Right ventricle myocardium inferior (tissue), 1 donor: ENCODE measurements at places on chromosomes 7 and 10. TPM values are rescaled to one million over a fixed set of nuclear protein-coding genes. Genes with fewer than 3 reads are reported as not detected.

DNA sequence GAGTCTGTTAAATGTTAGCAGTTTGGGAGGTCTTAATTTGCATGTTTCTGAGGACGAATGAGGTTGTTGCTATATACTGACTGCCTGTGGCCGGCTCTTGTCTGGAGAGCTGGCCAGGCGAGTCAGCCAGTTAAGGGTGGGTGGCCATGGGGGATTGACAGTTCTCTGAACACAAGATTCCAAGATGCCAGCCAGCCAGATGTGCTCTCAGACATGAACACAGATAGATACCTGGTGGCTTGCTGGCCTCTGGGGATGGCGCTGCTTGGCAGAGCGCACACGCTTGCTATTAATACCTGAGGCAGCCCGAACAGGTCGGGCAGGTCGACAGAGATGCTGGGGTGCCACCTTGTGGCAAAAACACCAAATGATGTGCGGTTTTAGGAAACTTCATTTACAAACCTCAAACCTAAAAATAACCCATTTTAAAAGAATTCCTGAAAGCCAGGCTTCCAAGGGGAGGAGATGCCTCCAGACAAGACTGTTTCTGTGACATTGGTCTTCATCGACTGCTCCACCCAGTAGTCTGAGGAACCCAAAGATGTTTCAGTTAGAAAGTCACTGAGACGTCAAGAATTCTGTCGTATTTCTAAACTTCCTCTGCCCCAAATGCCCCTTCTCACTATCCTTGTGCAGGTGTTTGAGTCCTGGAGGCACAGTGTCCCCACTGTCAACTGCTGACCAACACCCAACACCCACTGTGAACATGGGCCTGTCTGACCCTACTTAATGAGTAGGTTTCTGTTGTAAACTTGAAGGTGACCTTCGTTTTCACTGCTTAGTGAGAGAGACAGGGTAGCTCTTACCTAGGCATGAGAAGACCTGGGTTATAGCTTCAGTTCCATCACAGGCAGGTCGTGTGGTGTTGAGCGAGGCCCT is 123.4 kb downstream of the NT5C2 start:
- no peak for DNase-seq

The SPOCK2 gene
- 10.4 TPM for total RNA-seq

DNA sequence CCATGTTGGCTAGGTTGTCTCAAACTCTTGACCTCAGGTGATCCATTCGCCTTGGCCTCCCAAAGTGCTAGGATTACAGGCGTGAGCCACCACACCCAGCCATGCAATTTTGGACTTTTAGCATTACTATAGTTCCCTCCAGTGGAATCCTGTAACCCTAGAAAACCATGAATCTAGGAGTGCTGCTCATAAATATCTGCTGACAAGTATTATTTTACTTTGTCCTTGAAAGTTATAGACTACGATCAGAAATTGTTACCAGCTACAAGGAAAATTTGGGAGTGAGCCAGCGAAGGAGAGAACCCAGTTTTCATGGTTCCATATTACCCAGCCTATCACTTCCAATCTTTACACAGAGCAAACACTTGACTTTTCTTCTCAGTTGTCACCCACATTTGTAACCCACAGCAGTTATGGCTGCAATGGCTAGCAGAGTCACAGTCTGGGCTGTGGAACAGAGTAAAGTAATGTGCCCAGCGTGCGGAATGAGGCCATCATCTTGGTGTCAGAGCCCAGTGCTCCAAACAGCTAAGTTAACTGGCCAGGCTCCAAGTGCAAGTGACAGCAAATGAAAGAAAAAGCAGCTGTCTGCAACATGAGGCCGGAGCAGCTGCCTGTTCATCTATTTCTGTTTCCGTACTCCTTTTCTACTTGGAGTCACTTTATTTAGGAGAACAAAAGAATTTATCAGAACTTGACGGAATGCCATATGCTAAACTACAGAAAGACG is 29.9 kb downstream of the ZC3HC1 start:
- no peak for DNase-seq

DNA sequence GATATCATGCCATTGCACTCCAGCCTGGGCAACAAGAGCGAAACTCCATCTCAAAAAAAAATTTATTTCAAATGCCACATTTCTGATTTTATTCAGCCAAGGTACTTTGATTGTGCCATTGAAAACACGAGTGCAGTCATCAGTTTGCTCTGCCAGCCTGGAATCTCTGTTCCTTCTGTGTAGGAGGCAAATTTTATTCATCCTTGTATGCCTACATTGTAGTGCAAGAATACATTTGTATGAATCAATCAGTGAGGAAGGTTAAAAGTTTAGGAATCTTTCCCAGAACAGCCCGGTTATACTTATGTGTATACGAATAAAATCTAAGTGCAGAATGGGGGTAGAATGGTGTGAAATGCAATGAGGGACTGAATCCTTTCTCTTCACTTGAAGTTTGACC is 886 bp upstream of the TET1 start:
- no peak for DNase-seq

- no peak for DNase-seq
Observed at GRCh38 chr7:2698581-2699288, 10.7 kb downstream of the AMZ1 start.

- no peak for DNase-seq
Observed at GRCh38 chr10:48199580-48200377, 74.7 kb downstream of the FRMPD2 start.

GRCh38 chr10:43866712-43867111 is 218.0 kb upstream of the ZNF32 start:
- DNase-seq: no peak

The NUDT1 gene
- 13.6 TPM for total RNA-seq

GRCh38 chr7:45923290-45923689 is 2.2 kb upstream of the IGFBP3 start:
- peak; percentile 78 for DNase-seq

The SKIDA1 gene
- total RNA-seq: 2.6 TPM

DNA sequence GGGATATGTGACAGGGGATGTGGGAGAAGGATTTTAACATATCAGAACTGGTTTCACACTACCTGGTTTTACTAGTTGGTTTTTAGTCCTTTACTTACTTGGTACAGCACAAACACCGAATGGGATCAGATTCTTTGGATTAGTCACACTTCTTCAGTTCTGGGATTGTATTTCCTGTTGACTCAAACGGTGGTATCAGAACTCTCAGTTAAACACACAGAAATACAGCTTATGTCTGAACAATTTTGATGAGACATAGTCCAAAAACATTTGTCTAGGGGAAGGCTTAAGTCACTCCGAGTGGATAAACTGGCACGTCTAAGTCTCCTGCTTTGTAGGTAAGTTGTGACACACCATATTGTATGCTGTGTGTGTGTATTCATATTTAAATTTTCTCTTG is 480.5 kb downstream of the PHTF2 start:
- no peak for DNase-seq

GRCh38 chr10:50501478-50501877 is 122.3 kb downstream of the SGMS1 start:
- no peak for DNase-seq

GRCh38 chr10:90674928-90675327 is 182.9 kb downstream of the HTR7 start:
- no peak for DNase-seq

DNA sequence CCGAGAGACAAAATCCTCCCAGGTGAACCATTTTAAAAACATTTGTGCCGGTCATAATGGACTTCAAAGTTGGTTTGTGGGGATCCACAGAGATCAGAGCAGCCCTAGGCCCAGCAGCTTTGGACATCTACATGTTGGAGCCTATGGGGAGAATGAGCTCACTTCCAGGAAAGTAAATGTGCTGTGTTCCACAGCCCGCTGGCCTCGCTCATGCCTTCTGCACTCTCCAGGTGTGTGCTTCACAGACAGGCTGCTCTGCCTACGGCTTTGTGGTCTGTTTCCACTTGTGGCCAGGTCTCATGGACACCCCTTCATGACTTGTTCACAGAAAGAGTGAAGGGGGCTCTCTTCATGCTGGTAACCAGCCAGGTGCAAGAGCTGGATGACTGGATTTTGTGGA is 141.6 kb downstream of the ADARB2 start:
- DNase-seq: no peak

The SEC31B gene
- 8.2 TPM for total RNA-seq

The FAM25C gene
- not detected for total RNA-seq

The SMKR1 gene
- not detected for total RNA-seq

- DNase-seq: peak; percentile 37
Observed at GRCh38 chr10:71525721-71526120, 129.0 kb downstream of the CDH23 start.

The RBAK gene
- total RNA-seq: 7.3 TPM

The PKD2L1 gene
- total RNA-seq: not detected

DNA sequence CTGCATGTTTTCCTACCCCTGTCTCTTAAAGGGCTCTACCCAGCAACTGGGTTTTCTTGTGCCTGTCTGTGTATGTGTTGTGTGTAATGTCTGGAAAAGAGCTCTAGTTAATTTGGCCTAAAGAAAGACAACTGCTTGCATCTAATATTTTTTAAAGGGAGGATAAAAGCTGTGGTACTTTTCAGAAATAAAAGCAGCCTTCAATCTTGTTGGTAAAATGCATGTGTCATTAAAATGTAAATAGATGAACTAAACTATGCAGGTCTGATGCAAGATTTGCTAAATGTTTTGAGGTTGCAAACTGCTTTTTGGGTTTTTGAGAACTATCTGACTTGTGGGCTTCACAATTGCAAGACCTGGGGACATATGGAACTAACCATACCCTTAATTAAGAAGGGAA is 445.3 kb downstream of the HTR7 start:
- no peak for DNase-seq

DNA sequence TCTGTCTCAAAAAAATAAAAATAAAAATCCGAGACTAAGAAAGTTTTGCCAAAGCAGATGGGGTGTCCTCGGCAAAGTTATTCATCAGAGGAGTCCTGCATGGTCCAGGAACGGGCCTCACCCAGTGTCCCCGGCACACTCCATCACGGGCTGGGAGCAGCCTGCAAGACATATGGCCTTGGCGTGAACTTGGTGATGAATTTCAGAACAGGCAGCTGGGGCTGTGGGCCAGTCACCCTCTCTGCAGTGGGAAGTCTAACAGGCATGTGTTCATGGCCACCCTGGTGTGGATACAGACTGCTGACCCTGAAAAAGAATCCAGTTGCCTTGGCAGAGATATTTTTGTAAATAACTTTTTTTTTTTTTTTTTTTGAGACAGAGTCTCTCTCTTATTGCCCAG is 34.7 kb downstream of the NPTX2 start:
- DNase-seq: no peak

DNA sequence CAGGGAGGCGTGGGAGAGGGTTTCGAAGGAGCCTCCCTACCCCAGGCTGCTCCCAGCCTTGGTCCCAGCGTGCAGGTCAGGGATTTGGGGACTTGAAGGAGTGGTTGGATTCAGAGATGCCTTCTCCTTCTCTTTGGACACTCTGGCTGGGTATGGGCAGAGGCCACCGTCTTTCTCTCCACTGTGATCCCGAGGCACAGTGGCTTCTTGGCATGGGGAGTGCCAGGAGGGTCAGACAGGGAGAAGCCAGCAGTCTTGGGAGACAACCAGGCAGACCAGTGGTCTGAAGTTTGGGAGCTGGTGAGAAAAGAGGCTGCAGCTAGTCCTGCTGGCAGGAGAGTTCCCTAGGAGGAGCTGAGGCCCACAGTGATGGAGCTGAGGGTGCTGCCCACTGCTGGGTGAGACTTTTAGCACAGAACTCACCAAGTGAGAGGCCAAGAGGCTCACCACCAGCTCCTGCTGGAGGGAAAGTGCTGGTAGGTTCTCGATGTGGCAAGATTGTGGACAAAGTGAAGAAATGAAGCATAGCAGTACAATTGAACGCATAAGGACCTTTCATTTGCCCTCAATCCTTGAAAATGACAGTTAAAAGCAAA is 35.2 kb upstream of the WDFY4 start:
- DNase-seq: no peak

The GRB10 gene
- total RNA-seq: 34.7 TPM

GRCh38 chr10:14439451-14440259 is 108.9 kb upstream of the FRMD4A start:
- no peak for DNase-seq

GRCh38 chr7:124029396-124030188 is 3.3 kb downstream of the TMEM229A start:
- DNase-seq: no peak

The NKX1-2 gene
- total RNA-seq: not detected

DNA sequence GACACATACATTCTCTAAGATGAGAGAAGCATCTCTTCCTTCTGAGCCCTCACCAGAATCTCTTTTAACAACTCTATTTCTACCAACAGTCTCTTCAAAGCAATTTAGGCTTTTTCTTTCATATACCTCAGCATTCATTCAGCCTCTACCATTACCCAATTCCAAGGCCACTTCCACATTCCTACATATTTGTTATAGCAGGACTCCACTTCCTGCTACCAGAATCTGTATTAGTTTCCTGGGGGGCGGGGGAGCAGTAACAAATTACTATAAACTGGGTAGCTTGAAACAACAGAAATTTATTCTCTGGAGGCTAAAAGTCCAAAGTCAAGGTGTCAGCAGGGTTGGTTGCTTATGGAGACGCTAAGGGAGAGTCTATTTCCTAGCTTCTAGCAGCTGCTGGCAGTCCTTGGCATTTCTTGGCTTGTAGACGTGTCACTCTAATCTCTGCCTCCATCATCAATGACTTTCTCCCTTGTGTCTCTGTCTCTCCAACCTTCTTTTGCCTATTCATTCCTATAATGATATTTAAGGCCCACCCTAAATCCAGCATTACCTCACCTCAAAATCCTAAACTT is 7.4 kb downstream of the PRPS1L1 start:
- DNase-seq: no peak

- no peak for DNase-seq
Observed at GRCh38 chr7:103918631-103919271, 70.7 kb downstream of the RELN start.

- DNase-seq: no peak
Observed at GRCh38 chr7:148218603-148219002, 372.0 kb upstream of the C7orf33 start.

The MGAM2 gene
- 0.11 TPM for total RNA-seq

DNA sequence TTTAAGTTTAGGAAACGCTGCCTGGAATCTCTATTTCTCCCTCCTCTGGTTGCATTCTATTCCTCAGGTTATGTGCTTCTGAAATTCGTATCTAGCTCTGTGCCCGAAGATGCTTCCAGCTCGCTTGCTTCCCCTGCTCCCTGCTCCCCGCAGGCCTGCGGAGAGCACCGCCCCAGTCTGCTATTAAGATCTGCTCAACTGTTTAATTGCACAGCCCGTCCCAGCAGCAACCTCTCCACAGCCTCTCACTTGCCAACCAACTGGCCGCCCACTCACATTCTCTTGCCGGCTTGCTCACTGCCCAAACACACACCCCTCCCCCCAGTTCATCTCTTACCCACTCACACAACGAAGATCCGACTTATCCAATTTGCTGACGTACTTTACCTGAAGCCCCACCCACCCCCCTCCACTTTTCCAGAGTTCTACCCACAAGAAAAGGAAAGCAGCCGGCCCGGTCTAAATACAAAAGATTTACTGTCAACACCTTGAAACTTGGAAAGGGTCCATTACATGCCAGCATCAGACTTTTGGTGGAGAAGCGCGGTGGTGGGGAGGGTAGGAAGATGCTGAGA is 167.3 kb upstream of the KLF14 start:
- DNase-seq: no peak

DNA sequence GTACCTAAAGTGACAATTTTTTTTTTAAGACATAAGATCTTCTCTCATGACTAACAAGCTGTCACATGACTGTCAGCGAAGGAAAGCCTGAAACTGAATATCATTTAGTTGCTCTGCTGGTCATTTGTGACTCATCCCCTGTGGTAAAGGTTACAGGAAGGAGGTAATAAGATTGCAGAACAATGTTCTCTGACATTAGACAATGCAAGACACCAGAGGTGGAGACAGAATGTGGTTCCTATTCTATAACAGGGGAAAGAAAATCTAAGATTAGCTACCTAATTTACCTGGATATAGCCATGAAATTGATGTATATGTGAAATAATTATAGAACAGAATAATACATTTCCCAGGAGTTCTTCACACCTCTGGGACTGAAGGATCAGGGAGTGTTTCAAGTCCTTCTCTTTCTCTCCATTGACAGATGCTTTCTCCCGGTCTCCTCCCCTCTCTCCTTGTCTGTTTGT is 47.7 kb downstream of the LRGUK start:
- no peak for DNase-seq
